ENCODE measurements at places on chromosomes 6 and 20.

GRCh38 chr6:90472716-90473115, 114.2 kb downstream of the MAP3K7 start:
- DNase-seq: no peak

- no peak for DNase-seq
Measured at GRCh38 chr20:9348316-9348715, 166.1 kb upstream of the LAMP5 start.

GRCh38 chr6:3117912-3118352, 579 bp upstream of the BPHL start:
- DNase-seq: no peak

DNA sequence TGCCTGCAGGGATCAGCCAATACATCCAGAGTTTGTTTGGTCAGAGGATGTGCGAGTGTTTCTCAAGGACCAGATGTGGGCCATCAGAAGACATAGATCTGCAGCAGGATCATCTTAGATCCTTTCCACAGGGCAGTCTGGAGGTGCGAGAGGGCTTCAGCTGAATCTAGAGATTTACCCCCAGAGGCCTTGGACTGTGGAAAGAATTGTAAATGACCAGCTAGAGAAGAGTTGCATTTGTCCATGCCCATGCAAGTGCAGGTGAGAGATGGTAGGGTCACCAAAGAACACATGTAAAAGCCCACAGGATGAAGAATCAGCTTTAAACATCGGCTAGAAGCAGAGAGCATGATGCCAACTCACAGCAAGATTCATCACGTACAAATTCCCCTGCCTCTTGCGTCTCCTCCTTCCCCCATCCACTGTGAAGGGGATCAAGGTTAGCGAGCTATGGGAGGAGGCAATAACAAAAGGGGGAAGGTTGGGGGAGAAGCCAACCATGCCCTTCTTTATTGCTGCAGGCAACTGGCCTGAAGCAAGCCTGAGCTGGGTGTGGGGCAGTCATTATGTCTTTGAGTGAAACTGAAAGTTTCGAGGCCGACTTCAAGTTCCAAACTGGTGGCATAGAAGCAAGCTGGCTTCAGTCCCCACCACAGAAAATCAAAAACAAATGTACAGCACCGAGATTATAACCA, 83.5 kb downstream of the SCML4 start:
- DNase-seq: no peak

- no peak for DNase-seq
Measured at GRCh38 chr6:129598244-129599187, 111.5 kb downstream of the ARHGAP18 start.

DNA sequence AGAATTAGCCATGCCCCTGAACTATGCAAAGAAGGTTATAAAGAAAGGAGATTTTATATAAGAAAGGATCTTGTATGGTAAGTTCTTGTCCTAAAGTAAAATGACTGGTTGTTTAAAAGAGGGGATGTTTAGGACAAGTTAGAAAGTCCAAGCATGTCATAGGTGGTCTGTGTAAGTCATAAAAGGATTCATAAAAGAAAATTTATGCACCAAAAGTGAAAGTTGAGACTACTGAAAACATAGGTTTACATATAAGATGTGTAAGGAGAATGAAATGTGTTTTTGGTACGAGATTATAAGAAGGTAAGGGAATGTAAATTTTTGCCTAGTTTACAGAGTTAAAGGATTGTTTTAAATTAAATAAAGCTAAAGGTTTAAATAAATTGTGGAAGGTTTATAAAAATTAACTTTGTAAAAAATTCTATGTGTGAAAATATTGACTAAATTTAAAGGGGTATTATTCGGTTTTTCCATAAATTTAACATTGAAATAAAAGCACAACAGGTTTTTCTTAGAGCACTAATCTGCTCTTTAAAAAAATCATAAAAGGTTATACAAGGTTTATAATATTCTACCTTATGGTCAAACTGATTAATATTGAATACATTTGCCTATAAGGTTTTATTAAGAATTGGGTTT, 93.6 kb upstream of the UST start:
- DNase-seq: no peak

DNA sequence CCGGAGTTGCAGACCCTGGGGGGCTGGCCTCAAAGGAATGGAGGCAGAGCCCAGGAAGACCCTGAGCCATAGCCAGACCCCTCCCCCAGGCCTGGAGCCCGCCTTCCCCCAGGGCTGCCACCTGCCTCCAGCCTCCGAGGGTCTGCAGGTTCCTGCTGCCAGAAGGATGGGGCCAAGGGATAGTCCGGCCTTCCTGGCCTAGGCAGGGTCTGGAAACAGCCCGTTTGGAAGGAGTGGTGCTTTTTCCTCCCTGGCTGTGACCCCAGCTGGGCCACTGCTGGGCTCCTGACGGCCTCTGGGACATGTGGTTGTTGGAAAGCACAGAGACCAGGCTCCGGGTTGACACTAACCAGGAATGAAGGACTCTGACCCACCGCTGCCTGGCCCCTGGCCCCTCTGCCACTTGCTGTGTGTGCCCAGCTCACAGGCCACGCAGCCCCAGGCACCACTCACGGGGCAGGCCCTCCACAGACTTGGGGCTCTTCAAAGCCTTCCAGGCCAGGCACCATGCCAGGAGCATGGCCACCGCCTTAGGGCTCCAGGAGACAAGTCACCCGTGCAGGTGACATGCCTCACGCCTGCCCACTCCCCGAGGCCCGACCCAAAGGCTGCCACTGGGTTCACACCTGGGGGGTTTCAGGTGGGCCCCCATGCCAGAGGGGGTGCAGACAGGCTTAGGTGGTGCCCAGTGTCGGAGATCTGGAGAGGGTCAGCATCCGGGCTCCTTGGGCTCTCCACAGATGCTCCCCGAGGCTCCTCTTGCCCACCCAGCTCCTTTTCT, 3.9 kb upstream of the LAMA5 start:
- no peak for DNase-seq

GRCh38 chr6:8065519-8065911, 1.3 kb upstream of the BLOC1S5 start:
- DNase-seq: no peak

DNA sequence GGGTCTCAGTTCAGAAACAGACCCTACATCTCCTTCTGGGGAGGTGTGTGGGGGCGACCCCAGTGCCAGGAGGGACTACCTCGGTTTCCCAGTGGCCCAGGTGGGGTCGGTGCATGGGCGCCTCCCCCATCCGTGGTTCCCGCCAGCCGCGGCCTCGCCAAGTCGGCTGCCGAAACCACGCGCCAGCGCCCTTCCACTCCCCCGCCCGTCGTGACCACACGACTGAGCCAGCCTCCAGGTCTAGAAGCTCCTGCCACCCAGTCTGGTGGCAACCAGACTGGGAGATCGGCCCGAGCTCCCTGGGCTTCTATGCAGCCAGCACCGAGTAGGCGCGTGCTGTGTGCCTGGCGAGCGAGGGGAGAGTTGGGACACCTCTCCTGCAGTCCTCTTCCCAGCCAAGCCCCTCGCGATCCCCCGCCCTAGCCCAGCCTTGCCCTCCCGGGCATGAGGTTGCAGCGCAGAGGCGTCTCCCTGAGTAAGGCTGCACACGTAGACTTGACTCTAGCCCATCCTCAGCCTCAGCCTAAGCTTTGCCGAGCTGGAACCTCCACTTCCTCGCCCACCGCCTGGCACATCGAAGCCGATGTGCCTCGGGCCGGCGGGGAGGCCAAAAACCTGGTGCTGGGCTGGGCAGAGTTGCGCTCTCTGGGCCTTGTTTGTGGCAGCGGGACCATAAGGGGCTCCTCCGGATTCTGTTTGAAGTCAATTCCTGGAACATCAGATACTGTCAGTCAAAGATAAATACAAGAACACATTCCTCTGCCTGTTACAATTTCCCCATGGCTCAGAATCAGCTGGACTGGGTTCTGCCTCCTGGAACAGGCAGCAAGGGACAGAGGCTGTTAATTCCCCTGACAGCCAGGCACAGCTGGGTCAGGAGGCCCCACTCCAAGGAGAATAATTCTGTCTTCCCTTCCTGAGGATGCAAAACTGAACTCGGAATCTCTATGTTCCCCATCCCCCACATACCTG, 1.5 kb upstream of the CPNE5 start:
- no peak for DNase-seq

DNA sequence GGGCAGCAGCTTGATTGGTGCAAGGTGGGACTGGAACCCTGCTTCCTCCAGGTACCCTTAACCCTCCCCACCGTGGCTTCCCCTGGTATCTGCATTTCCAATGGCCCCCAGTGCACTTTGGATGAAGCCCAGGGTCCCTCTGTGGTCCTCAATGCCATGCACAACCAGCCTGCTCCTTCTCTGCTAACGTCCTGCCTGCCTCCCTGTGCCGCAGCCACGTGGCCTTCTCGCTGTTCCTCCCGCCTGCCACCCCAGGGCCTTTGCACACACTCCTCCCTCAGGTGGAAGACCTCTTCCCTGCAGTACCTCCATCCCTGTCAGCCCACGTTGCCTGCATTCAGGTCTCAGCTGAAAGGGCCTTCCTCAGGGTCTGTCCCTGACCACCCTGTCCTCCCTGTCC, 101.6 kb downstream of the BMP7 start:
- DNase-seq: no peak

Measured in stimulated activated CD4-positive, alpha-beta T cell treated with anti-CD3 and anti-CD28 coated beads, Interleukin-1b, Interleukin-23, amount 100 ng/mL, for 1 hour (primary cell).